T1000 (cell line): ENCODE measurements at places on chromosomes 16 and 17.

DNA sequence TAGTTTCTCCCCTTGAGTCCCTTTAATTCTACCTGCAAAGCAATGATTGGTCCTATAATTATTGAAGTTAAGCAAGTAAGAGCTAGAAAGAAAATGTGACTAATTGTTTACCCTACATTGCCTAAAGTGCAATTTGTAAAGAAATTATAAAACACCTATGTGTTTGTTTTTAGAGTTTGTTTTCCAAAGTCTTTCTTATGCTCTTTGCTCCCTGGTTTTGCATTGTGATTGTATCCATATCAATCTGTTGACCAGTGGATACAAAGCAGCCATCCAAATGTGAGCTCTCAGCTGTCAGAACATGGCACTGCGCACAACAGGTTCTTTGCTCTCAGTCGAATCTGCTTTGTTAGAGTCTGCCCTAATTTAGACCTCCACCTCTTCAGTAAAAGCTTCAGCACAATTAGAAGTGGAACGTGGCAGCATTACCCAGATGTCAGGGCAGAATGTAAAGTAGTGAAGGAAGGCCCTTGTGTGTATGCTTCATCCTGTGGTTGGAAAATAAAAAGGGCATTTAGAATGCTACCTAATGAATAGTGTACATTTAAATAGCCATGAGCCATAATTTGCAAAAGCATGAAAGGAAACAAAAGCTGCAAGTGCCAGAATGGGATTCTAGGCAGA lies 70.5 kb downstream of the AATF start:
- DNase-seq, result no peak

GRCh38 chr17:6104956-6105648 lies 34.9 kb downstream of the WSCD1 start:
- no peak for DNase-seq

DNA sequence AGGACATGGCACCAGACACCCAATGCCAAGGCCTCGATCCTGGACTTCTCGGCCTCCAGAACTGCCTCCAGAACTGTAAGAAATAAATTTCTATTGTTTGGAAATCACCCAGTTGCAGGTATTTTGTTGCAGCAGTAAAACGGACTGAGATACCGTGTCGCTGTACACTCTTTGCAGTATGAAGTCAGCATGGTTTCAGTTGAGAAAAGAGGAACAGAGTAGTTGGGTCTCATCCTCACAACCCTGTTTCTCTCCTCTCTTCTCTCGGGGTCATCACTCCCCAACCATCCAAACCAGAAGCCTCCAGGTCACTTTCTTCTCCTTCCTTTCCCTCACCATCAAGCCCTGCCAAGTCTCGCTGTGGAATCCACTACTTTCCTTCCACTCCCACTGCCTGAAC lies 77.8 kb downstream of the ADCY9 start:
- DNase-seq, result no peak

GRCh38 chr17:38352245-38353085 lies 821 bp downstream of the SOCS7 start:
- DNase-seq, result no peak

DNA sequence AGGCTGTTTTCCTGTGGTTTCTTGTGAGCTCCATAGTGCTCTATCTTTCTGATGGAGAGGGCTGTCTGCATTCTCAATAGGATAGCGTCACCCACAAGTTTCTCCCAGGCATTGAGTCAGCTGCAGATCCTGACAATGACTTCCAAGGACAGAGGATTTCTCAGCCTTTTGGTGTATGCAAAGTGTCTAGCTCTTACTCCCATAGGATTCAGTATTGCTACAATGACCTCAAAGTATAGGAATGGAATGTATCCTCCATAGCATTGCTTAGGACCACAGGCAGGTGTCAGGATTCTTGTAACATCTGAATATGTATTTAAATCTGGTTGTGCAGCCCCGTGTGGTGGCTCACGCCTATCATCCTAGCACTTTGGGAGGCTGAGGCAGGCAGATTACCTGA lies 32.3 kb downstream of the SMIM36 start:
- no peak for DNase-seq

- peak; percentile 71 for DNase-seq
Observed at GRCh38 chr16:14399378-14400284, 230.4 kb downstream of the PARN start.

GRCh38 chr17:14780097-14780651 lies 479.3 kb downstream of the HS3ST3B1 start:
- DNase-seq, result no peak

DNA sequence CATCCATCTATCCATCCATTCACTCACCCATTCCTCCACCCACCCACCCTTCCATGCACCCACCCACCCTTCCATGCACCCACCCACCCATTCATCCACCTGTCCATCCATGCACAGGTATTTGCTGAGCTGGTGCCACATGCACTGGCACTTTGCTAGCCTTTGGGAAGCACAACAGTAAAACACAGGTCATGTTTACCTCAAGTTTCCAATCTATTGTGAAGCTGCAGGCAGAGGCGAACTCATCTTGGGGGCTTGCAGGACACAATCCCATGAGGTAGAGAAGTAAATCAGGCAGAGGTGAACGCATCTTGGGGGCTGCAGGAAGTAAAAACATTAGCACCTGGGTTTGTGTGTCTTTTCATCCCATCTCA lies 35.6 kb upstream of the CBFA2T3 start:
- DNase-seq, result no peak

DNA sequence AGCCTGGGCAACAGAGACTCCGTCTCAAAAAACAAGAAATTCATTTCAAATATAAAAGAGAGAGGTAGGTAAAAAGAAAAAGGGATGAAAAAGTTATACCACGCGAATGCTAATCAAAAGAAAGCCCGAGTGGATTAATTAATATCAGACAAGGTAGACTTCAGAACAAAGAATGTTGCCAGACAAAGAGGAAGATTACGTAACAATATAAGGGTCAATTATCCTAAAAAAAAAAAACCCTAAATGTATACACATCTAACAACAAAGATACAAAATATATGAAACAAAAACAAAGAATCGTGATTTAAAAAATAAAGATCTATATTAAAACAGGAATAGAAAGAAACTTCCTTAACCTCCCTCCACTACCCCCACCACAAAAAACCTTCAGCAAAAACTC lies 44.1 kb downstream of the CCDC57 start:
- no peak for DNase-seq

DNA sequence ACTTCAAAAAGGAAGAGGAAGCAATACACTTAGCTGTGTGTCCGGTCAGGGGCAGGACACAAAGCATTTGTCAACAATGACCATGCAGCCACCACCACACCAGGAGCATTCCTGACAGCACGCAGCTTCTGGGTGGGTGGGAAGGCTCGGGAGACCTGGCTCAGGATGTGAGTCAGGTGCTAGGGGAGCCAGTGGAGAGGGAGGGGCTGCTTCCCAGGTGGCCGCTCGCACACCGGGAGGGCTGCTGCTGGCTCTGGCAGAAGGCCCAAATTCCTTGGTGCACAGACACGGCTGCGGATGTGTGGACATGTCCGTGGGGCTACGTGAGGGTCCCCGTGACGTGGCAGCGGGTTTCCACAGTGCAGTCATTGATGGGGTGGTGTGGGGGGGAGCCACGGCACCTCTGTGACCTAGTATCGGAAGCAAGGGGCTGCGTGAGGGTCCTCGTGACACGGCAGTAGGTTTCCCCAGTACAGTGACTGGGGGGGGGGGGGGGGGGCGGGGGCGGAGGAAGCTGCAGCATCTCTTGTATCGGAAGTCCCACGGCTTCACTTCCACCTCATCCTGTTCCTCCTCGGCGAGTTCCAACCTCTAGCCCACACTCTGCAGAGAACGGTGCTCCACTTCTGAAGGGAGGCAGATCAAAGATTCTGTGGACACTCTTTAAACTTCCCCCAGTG lies 112.8 kb downstream of the ZNF778 start:
- no peak for DNase-seq

GRCh38 chr17:17355426-17355825 lies 52.3 kb downstream of the NT5M start:
- DNase-seq, result no peak

- DNase-seq, result no peak
Observed at GRCh38 chr16:17469011-17469740, 1.6 kb downstream of the XYLT1 start.

- no peak for DNase-seq
Observed at GRCh38 chr17:79749156-79749815, 18.5 kb downstream of the ENPP7 start.

DNA sequence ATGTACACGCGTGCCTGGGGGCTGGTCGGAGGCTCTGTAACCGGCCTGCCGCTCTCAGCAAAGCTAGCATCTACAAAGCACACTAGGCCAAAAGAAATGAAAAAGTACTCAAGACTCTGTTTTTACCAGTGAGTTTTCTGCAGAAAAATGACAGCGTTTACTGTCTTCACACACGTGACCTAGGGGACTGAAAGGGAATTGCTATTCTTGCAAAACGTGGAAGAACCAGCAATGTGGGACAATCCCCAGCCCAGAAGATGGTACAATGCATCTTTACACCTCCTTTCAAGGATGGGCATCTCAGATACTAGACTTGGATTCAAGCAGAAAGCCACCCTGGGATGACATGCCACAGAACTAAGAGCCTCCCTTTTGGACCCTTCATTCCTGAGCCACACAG lies 41.5 kb downstream of the NDEL1 start:
- DNase-seq, result no peak

- no peak for DNase-seq
Observed at GRCh38 chr16:30748634-30749445, 615 bp downstream of the PHKG2 start.

DNA sequence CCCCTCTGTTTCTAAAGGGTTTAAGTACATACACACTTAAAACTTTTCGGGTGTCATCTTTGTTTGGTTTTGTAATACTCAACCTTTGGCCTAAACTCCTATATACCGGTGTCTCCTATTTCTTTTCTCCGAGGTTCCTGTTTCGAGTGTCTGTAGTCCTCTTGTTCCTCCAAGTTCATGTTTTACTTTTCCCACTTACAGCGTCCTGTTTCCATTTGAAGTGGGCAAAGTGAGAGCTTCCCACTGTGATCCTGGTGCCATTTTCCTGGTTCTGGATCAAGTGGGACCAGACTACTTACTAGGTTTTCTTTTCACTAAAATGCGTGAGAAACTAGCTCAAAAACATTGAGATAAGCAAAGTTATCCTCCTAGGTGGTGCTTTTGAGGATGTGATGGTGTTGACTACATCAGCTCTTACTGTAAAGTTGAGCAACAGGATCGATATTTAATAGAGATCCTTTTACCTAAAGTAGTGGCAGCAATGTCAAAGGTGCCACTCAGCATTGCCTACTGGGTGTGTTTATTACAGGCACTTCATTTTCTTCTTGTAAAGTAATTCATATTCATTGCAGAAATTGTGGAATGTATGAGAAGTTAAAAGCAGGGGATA lies 1.3 kb downstream of the PSMD3 start:
- no peak for DNase-seq

GRCh38 chr17:773467-774312 lies 8.4 kb downstream of the GLOD4 start:
- DNase-seq, result no peak

- DNase-seq, result no peak
Observed at GRCh38 chr17:20989481-20989880, 53.3 kb downstream of the USP22 start.

- no peak for DNase-seq
Observed at GRCh38 chr16:86099326-86099725, 200.4 kb downstream of the IRF8 start.

GRCh38 chr17:75679706-75680211 lies 12.6 kb downstream of the SAP30BP start:
- DNase-seq, result peak; percentile 35

- no peak for DNase-seq
Observed at GRCh38 chr17:4008441-4009185, 44.4 kb upstream of the ATP2A3 start.

GRCh38 chr16:55329791-55330428 lies 5.9 kb downstream of the IRX6 start:
- no peak for DNase-seq

GRCh38 chr16:56686758-56687157 lies 4.5 kb downstream of the MT1X start:
- DNase-seq, result no peak
